ENCODE measurements at places on chromosomes 4 and X. TPM values are rescaled to one million over a fixed set of nuclear protein-coding genes. Genes with fewer than 3 reads are reported as not detected.

The GUCY1A1 gene
- total RNA-seq, result not detected

DNA sequence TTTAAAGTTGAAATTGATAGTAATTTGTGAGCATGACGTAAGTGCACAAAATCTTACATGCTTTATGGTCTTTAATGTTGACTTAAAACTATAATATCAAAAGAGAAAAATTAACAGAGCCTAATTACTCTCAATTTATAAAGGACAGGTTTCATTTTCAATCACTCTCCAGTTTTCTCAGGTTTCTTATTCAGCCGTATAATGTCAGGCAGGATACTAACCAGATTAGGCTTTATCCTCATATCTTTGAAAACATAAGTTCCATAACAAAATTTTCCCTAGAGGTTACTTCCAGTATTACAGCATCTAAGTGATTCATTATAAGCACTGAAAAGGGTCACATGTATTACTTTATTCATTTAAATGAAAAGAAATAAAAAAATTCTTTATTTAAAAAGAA, 492.1 kb downstream of the PACRGL start:
- DNase-seq, result no peak
- H3K27me3 ChIP-seq, result no peaks in the 10 kb centered on the region
- H3K36me3 ChIP-seq, result no peaks in the 10 kb centered on the region
- no peaks in the 10 kb centered on the region for H3K4me1 ChIP-seq
- no peak overlapping the region for H3K4me3 ChIP-seq
- no peak overlapping the region for H3K27ac ChIP-seq

DNA sequence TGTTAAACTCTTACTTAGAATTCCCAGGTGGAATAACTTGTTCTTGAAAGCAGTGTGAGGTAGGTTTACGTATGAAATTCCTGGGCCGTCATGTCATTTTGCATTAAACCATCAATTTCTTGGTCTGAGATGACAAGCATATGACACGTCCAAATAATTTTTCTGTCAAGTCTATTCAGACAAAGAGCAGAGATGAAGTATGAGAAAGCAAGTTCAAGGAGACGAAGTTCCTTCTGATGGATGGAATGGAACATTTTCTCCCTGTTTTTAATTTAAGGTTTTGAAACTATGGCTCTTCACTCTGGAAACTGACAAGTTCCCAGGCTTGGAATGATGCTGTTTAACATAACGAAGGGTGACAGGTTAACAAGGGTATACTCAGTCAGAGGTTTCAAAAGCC, 252.8 kb upstream of the SFRP2 start:
- H3K27me3 ChIP-seq, result no peaks in the 10 kb centered on the region
- H3K4me1 ChIP-seq, result no peaks in the 10 kb centered on the region
- no peak overlapping the region for H3K4me3 ChIP-seq
- no peaks in the 10 kb centered on the region for H3K36me3 ChIP-seq
- H3K27ac ChIP-seq, result no peak overlapping the region
- DNase-seq, result no peak

The ANK2 gene
- 5.6 TPM for total RNA-seq

The TRIM61 gene
- 0.15 TPM for total RNA-seq

The CMC4 gene
- total RNA-seq, result 5.3 TPM

The NPY1R gene
- 0.39 TPM for total RNA-seq

DNA sequence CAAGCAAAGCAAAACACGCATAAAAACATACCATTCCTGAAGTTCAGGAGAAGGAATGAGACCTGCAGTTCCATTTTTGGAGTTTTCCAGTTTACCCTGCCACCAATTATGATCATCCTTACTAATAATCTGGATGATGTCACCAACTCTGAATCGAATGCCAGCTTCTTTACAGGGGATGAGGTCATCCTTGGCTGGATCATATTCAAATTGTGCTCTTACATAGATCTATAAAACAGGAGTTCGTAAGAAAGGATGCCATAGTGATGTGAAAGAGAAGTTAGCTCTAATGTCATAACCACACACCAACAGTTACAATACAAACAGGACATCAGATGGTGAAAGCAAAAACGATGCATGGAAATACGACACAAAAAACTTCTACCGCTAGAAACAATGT, 106.5 kb downstream of the NYX start:
- no peaks in the 10 kb centered on the region for H3K36me3 ChIP-seq
- no peak overlapping the region for H3K27ac ChIP-seq
- no peak overlapping the region for H3K4me3 ChIP-seq
- H3K4me1 ChIP-seq, result no peaks in the 10 kb centered on the region
- no peak for DNase-seq

The HTATSF1 gene
- 39.7 TPM for total RNA-seq

The NWD2 gene
- not detected for total RNA-seq
